AG20443 (cell line): ENCODE measurements at places on chromosomes 7 and 10.

GRCh38 chr7:10205696-10206095 lies 768.0 kb upstream of the PHF14 start:
- DNase-seq = no peak

DNA sequence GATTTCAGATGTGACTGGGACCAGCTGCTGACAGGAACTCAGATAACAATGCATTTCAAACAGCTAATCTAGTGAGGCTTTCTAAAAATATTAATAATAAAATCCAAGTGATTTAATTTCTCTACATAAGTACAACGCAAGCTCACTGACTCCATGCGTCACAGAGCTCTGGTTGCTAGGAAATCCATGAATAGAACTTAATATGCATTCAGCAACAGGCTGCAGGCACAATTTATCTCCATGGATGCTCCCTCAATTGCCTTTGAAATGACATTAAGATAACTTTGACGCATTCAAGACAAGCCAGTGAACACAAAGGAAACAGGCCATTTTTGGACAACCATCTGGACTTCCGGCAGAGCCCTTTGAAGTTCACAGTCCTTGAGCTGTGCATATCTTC lies 118.7 kb upstream of the COL1A2 start:
- no peak for DNase-seq

DNA sequence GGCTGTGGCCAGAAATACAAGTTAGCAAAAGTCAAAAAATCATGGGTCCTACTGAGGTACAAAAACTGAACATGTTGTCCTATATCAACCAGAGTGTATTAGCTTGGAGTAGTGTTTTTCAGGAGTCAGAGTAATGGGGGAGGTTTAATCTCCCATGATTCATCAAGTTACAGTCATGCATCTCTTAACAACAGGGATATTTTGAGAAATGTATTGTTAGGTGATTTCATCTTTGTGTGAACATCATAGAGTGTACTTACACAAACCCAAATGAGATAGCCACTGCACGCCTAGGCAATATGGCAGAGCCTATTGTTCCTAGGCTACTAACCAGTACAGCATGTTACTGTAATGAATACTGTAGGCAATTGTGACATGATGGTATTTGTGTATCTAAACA lies 14.9 kb upstream of the TES start:
- DNase-seq = no peak

GRCh38 chr7:29449569-29450260 lies 113.9 kb upstream of the PRR15 start:
- DNase-seq = no peak

- DNase-seq = no peak
Observed at GRCh38 chr7:77396894-77397547, 19.1 kb downstream of the GSAP start.

GRCh38 chr10:118484152-118484871 lies 111.1 kb downstream of the PRLHR start:
- DNase-seq = no peak

DNA sequence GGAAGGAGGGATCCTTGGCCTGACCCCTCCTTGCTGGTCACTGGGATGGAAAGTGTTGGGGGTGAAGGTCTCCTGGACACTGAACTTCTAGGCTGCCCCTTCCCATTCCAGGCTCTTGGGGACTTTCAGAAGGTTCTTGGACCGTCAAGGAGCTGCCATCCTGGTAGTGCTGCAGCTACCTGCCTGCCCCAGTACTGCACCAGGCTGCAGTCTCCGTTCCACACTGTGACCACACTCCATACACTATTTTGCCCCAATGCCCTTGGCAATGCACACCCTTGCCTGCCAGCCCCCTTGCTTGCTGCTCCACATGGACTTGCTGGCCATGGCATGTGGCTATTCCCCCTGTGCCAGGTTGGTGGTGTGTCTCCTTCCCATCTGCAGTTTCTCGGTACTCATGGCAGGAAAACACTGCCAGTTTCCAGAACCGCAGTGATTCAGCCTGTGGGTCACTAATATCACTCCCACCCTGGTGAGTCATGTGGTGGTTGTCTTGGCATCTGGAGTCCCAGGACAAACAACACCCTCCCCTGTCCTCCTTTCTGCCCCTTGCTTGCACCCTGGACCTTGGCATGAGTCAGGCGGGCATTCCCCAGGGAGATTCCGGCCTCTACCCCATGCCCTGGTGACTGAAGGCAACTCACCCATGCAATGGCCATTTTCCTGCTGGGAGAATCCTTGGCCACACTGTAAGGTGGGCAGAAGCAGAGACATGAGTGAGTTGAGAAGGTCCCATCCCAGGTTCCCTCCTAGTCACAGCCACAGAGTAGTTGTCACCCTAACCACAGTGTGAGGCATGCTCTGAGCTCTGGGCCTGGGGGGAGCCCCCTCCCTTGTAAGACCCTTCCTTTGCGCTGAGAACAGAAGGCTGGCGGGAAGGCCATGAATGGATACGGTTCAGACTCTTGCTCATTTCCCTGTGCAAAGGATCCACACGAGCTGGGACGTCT lies 32.8 kb downstream of the GOLGA7B start:
- DNase-seq = peak; percentile 75
